Activated CD8-positive, alpha-beta memory T cell treated with anti-CD3 and anti-CD28 coated beads, Interleukin-2, amount 10 ng/mL, durations not matched to agents 7 days and 5 days (primary cell): ENCODE measurements at places on chromosomes 13 and 19. TPM values are rescaled to one million over a fixed set of nuclear protein-coding genes. Genes with fewer than 3 reads are reported as not detected.

DNA sequence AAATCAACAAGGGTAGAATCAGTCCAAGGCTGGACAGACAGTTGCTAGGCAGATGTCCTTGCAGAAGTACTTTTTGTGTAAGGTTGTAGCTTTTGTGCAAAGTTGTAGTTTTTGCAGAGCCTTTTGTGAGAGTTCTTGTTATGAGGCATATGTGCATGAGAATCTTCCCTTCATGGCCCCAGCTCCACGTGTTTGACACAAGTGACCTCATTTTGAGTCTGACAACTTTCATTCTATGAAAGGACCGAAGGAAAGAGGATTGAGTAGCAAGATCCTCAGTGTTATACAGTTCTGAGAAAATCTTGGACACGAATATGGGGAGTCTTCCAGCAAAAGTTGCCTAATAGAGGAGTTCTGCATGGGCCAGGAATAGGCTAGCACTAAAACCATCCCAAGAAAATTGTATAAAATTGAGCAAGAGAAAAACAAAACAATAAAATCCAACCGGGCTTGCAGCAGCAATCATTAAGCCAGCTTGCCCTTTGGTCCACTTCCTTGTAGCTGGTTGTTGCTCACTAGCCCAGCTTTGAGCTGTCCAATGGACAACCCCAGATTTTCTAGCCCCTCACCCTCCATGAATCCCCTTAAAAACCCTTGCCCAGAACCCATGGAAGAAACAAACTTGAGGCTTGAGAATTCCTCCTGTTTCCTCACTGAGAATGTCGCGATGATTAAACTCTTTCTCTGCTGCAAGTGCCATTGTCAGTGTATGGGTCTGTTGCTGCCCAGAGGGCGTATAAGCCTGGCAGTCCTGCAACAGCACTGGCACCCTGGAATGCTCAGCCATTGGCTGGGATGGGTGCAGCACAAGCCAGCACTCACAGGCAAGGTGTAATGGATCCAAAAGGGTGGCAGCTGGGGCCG lies 6.5 kb downstream of the EPSTI1 start:
- no peak for DNase-seq

GRCh38 chr13:79084802-79085424 lies 321.1 kb downstream of the RBM26 start:
- no peak for DNase-seq

GRCh38 chr13:40562975-40563349 lies 103.5 kb downstream of the FOXO1 start:
- DNase-seq = peak; percentile 45

DNA sequence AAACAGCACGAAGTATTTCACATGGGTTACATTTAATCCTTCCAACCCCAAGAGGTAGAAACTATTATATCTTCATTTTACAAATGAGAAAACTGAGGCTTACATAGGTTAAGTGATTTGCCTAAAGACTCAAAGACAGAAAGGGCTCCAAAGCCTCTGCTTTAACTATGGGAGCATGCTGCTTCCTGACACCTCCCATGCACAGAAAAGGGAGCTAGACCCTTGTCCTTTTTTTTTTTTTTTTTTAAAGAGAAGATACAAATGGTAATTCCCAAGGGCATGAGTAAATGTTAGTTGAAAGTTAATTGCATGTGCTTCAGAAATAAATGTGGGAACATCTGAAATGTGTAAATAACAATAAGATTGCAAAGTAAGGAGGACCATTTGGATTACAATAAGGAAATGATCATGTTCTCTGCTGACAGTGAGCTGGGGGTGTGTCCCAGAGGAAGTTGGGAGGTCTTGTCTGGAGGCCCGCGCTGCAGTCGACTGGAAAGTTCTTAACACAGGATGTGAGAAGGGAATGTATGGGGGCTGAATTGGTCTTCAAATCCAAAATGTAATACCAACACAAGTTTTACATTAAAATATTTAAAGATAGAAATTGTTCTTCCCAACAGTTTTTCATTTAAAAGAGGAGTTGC lies 500.3 kb downstream of the KLF12 start:
- DNase-seq = no peak

GRCh38 chr19:18273561-18274218 lies 562 bp downstream of the IQCN start:
- DNase-seq = no peak

GRCh38 chr13:64130600-64130999 lies 2715.0 kb upstream of the PCDH20 start:
- no peak for DNase-seq

DNA sequence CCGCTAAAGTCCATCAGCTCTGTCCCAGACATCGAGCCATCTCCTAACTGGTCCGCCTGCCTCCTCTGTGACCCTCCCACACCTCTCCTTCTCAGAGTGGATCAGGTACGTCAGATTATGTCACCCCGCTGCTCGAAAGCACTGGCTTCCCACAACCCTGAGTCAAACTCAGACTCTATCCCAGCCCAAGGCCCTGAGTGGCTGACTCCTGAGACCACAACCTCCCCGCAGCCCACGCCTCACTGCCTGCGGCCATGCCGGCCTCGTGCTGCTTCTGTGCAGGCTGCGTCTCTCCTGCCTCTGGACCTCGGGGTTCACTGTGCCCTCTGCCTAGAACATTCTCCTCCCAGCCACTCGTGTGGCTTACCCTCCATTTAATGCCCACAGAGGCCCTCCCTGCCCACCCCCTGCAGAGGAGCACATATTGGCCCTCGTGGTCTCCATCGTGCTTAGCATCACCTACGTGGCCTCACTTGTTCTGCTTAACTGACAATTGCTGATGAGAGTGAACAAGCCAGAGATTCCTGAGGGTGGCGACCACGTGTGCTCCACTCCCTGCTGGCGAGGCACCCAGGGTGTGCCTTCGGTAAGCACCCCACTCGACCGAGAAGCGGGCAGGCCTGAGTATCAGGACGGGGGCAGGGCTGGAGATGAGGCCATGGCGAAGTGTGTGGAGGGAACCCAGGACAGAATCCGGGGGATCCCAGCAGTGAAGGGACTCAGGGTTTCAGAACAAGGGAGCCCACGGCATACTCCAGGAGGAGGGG lies 13.5 kb upstream of the FKRP start:
- DNase-seq = no peak

DNA sequence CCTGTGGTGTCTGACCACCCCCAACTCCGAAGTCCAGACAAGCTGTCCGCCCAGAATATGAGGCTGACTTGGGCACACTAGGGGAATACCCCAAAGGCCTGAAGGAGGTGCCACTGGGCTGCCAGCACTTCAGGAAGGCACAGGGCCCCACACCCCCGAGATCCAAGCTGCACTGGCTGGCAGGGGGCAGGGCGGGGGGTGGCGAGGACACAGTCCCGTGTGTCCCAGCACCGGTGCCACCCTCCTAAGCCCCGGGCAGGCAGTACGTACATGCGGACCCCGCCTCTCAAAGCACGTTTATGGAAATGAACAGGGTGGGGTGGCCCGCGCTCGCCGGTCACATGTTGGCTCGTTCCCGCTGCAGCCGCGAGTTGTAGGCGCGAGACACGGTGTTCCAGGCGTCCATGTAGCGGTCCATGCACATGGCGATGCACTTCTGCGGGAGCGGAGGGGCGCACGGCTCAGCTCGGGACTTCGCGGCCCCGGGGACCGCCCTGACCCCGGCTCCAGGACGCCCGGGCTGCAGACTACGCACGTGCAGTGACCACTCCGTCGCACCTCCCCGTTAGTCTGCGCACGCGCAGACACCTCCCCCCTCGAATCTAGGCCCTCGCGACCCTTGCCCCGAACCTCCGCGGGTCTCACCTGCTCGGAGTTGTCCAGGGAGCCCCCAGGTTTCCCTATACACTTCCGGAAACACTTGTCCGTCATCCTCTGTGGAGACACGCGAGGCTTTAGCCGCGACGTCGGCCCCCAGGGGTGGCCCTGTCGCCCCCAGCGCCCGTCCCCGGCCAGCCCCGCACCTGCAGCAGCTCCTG lies 566 bp downstream of the TIMM13 start:
- DNase-seq = peak; percentile 65

DNA sequence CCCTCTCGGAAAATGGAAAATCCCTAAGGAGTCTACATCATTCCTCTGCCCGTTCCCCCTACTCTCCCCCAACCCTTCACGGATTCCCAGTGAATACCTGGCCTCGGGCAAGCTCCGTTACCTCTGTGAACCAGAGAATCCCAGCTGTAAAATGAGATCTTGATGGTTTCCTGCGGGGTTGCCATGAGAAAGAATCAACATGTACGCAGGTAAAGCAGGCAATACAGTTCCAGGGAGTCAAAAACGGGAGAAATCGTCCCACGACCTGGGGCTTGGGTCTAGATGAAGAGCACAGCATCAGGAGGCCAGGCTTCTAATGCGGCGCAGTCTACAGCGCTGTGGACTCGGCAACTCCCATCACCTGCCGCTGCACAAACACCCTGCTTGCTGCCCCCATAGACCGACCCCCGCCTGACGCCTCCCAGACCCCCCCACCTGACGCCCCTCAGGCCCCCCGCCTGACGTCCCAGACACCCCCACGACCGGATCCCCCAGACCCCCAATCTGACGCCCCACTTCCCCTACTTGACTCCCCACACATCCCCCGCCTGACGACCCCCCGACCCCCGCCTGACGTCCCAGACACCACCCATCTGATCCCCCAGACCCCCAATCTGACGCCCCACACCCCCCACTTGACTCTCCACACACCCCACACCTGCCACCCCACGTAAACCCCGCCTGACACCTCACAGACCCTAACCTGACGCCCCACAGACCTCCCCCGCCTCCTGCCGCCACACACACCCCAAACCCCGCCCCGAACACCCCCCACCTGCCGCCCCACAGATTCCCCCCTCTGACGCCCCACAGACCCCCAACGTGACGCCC lies 680 bp downstream of the LIG4 start:
- no peak for DNase-seq

DNA sequence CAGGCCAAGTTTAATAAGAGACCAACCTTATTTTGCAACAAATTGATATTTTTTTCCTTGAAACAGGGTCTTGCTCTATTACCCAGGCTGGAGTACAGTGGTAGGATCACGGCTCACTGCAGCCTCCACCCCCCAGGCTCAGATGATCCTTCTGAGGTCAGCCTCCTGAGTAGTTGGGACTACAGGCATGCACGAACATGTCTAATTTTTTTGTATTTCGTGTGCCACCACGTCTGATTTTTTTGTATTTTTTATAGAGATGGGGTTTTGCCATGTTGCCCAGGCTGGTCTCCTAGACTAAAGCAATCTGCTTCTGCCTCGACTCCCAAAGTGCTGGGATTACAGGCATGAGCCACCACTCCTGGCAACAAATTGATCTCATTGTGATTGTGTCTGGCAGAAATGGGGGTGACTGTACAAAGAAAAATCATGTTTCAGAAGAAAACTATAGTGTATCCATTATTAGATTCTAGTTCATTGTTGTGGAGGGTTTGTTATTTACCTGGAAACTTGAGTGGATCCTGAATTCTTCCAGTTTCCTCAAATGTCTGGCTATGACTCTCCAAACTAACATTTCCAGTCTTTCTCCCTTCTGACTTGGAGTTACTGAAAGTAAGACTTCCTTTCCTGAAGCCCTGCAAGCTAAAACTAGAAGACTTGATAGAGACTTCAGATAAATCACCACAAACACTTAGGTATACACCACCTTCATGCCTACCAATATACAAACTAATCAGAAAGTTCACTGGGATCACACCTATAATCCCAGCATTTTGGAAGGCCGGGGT lies 17.3 kb upstream of the AKT2 start:
- DNase-seq = no peak

- DNase-seq = no peak
Observed at GRCh38 chr13:107251341-107251740, 683.4 kb upstream of the ARGLU1 start.

DNA sequence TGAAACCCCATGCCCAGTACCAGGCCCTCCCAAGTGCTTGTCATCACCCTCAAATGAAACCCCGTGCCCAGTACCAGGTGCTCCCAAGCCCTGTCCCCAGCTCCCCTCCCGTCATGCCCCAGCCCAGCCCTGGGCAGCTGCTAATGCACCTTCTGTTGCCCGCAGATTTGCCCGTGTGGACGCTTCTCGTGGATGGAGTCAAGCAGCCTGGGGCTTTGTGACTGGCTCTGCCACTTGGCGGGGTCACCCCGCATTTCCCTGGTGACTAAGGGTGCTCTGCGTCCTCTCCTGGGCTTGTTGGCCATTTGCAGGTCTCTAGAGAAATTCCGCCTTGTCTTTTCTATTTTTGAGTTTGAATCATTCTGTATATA lies 82.7 kb downstream of the ATP11A start:
- no peak for DNase-seq

GRCh38 chr13:67520886-67521285 lies 290.8 kb upstream of the PCDH9 start:
- no peak for DNase-seq

DNA sequence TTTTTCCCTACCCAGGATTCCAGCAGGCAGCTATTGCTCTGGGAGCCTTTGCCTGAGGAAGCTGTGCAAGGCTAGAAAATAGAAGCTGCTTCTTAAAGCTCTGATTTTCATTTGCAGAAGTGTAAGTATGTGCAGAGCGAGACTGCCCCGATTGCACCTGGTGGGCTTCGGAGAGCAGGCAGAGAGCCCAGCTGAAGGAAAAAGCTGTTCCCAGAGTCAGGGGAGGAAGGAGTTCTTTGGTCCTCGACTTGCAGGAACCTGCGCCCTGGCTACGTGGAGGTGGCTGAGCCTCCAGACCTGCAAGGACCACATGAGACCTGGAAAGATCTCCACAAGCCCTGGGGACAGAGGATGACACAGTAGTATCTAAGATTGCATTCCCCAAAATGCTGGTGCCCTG lies 235.0 kb upstream of the ARGLU1 start:
- DNase-seq = no peak

DNA sequence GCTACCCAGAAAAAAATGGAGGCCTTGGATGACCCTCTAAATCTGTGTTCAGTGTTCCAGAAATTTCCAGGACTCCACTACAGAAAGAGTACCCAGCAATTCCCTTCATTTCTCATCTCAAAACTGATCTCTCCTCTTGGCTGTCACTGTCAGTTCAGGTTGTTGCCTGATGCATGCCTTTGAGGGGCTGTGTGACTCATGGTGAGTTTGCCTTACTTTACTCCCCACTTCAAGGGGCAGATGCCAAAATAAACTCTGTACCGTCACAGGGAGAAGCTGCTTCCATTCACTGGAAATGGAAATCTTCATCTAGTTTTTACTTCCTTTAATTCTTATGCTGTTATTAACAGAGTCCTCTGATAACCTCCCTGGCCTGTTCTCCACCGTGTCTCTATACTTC lies 1075.0 kb downstream of the DIAPH3 start:
- no peak for DNase-seq

The SGCG gene
- not detected for total RNA-seq

The ZNF653 gene
- 16.1 TPM for total RNA-seq

The IZUMO2 gene
- total RNA-seq = not detected

The LPAR2 gene
- 39.4 TPM for total RNA-seq

The CEACAM16 gene
- total RNA-seq = not detected
